Stimulated activated CD4-positive, alpha-beta T cell treated with anti-CD3 and anti-CD28 coated beads, TNF-alpha, amount 100 ng/mL, for 4 hours (primary cell): ENCODE measurements at places on chromosomes 2 and 18.

DNA sequence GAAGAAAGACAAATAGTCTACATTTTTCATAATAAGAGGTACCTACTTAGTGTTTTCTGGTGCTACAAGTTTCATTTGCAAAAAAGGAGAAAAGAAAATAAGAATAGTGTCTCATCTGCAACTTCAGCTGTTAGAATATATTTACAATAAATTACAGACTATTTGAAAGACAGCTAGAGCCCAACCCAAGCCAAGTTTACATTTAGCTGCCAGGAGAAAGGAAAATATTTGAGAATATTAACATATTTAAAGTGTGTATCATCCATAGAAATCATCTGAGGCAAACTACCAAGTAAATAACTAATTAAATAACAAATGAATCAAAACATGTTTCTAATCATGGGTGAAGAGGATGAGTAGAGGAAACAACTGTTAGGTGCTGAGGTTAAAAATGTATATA, 209.2 kb upstream of the ZSWIM2 start:
- DNase-seq, result no peak

- DNase-seq, result no peak
Observed at GRCh38 chr2:236972491-236973342, 113.0 kb upstream of the COPS8 start.

DNA sequence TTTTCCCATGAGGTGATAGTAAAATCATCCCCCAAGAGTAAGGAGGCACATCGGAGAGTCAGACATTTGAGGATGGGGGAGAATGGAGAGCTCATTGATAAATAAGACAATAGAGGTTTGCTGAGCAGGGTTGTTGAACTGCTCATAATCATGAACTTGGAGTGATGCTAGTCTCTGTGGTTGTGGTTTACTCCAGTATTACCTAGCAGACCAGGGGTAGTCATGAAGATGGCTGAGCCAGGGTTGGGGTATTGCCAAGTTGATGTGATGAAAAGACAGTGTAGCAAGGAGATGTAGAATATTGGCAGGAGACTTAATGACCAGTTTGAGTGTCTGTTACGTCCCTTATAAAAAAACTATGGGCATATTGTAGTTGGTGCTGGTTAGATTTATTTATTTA, 25.4 kb downstream of the CYBRD1 start:
- DNase-seq, result no peak

GRCh38 chr2:58862244-58862643, 621.1 kb upstream of the FANCL start:
- no peak for DNase-seq

- DNase-seq, result no peak
Observed at GRCh38 chr2:60567919-60568768, 14.7 kb upstream of the BCL11A start.

DNA sequence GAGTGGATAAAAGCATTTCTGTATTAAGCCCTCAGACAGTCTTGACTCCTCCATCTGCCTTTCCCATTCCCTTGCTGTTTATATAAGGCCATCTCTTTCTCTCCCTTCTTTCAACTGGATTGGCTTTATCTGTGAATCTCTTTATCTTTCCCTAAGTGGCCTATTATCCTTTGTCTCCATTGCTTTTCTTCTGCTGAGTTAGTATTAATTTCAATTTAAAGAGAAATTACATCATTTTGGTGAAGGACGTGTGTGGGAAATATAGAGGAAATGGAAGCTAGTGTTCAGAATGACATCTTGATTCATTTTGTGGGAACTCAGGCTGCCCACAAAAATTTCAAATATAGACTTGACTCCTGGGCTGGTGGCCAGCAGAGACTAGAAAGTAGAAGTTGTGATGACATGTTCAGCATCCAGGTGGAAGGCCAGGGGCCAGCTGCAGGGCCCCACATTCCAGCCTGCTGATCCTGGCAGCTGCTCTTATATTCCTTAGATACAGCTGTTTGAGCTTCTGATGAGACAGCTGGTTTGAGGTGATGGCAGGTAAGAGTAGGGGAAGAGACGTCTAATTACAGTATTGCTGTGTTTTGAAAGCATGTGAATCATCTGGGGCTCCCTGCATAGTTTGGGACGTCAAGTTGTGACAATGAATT, 52.3 kb downstream of the DIS3L2 start:
- DNase-seq, result no peak

DNA sequence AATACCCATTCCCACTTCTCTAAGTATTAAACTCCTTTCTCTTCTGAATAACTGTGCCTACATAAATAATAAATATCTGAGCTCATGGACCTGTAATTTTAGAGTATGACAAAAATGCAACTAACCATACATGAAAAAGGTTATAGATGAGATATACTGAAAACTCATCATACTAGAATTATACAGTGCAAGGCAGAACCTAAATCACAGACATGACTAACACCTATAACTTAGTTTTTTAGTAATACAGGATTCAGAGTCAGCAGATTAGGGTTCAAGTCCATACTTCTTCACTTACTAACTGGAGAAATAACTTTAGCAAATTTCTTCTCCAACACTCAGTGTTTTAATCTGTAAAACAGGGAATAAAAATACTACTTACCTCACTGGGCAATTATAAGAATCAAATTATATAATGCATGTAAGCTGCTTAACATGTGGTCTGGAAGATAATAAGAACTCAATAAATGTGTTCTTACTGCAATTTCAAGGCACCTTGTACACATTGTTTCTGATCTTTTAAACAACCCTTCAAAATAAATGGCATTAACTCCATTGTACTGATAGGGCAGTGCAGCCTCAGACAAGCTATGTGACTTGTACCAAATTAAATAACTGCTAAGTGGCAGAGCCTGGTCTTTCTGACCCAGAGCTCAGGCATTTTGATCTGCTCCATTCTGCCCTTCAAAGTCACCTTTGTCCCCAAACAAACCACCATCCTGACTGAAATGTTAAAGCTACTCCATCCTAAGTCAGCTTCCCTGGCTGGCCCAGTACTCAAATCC, 39.6 kb upstream of the KLF7 start:
- DNase-seq, result no peak

DNA sequence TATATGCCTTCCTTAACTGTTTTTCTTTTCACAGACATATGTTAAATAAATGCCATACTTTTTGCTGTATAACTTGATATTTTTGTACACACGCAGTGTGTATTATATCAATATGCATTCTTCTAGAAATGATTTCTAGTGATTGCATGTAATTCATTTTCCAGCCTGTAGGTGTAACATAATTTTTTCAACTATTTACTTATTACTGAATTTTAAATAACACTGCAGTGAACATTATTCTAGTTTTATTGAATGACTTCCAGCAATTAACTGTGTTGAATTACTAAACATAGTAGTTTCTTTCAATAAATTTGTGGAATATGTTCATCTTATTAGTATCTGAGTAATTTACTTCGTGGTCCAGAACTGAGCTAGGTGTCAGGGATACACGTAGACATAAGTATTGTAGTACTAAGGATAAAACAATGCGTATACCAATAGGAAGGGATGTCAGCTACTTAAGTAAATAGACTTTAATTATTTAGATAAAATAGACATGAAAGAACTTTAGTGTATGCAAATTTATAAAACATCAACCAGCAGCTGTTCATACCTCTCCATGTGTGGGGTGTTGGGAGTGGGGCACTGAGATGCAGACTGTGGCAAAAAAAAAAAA, 28.0 kb downstream of the TANC1 start:
- no peak for DNase-seq

- peak; percentile 58 for DNase-seq
Observed at GRCh38 chr2:84314901-84315330, 144.2 kb downstream of the SUCLG1 start.

- no peak for DNase-seq
Observed at GRCh38 chr2:12675801-12676200, 40.9 kb upstream of the TRIB2 start.

GRCh38 chr2:235716875-235717496, 223.1 kb downstream of the AGAP1 start:
- DNase-seq, result no peak

DNA sequence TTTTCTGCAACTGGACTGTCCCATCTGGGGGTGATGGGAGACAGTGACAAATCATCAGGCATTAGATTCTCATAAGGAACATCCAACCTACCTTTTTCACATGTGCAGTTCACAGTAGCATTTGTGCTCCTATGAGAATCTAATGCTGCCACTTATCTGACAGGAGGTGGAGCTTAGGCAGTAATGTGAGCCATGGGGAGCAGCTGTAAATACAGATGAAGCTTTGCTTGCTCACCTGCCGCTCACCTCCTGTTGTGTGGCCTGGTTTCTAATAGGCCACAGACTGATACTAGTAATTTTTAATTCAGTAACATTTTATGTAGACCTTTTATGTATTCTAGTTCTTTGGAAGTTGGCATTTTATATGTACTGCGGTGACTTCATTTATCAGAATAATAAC, 180.1 kb upstream of the SPOPL start:
- DNase-seq, result no peak

DNA sequence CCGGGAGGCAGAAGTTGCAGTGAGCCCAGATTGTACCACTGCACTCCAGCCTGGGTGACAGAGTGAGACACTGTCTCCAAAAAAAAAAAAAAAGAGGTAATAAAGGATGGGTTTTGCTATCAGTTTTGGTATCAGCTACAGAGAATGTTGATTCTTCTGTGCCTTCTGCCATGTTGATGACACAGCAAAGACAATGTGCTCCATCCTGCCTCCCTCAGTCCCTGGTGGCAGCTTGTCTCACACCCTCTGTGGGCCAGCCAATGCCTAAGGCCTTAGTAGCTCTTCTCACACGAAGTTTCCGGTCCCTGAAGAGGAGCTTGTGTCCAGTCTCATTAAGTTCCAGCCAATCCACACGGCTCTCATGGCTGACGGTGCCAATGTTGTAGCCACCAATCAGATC, 17.6 kb downstream of the IFT172 start:
- DNase-seq, result no peak

DNA sequence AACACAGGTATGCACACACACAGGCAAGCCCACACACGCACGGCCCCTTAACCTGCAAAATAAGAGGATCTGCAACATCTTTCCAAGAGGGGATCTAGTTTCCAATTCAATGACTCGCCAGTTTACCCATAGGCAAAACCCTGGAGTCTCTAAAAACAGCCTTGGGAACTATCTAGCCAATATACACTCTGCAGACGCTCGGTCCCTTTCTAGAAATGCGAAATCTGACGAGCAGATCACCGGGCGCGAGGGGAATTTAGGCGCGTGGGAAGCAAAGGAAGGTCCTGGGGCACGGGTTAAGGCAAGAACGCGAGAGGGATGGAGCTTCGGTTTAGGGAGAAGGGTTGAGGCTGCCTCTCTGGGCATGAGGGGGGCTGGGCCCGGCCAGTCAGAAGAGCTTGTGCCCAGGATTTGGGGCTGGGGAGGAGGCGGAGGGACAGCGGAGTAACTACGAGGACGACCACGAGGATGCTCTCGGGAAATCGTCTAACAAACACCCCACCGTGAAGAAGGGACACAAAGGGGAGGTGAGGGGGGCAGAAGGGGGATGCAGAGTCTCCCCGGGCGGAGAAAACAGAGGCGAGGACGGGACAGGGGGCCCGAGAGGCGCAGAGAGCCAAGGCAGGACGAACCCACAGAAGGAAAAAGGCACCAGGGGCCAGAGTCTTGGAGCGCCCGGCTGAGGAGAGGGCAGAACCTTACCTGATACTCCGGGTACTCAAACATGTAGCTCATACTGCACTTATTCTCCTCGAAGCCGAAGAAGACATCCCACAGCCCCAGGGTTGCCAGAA, 542 bp downstream of the PGAP1 start:
- DNase-seq, result peak; percentile 22

- no peak for DNase-seq
Observed at GRCh38 chr2:196939371-196939770, 12.9 kb upstream of the PGAP1 start.

DNA sequence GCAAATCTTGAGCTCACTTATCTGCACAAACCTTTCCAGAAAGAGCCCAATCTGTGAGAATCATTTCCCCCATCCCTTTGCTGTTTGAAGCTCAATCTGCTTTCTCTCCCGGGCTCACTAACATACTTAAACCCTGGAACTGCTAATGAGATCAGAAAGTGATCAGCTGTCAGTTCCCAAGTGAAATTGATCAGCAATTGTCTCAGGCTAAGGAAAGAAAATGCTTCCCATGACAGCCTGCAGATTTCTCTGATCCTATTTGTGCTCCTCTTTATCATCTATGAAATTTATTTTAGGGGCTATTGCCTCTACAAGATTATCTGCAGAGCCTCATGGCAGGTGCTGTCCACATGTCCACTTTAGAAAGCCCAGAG, 239.0 kb upstream of the CXCR4 start:
- DNase-seq, result no peak

DNA sequence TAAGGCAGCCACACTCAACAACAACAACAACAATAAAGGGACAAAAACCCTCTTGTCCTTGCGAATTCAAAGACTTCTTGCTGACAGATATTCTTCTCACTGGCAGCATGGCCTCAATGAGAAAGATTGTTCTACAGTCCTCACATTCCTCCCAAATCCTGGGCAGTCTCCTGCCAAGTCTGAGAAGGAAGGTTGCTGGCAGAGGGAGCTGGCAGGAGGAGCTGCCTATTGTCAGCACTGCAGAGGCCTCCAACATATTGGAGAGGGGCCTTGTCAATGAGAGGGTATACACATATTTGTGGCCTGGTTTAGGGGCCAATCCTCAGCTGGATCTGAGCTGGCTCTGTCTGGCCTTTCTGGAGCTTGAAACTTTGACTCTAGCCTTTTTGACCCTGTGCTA, 63.5 kb downstream of the LAMA3 start:
- DNase-seq, result no peak

- no peak for DNase-seq
Observed at GRCh38 chr2:10536569-10537133, 88.5 kb upstream of the ODC1 start.

GRCh38 chr2:231104115-231104713, 20.6 kb downstream of the HTR2B start:
- peak; percentile 28 for DNase-seq

- no peak for DNase-seq
Observed at GRCh38 chr2:96195410-96196066, 13.1 kb downstream of the STARD7 start.
